ENCODE measurements at places on chromosomes 7 and 10.
A peak's percentile ranks its signal among the peaks of the same experiment; 100 is the strongest.

GRCh38 chr10:87850742-87851205 lies 12.6 kb downstream of the KLLN start:
- DNase-seq = peak; percentile 67

DNA sequence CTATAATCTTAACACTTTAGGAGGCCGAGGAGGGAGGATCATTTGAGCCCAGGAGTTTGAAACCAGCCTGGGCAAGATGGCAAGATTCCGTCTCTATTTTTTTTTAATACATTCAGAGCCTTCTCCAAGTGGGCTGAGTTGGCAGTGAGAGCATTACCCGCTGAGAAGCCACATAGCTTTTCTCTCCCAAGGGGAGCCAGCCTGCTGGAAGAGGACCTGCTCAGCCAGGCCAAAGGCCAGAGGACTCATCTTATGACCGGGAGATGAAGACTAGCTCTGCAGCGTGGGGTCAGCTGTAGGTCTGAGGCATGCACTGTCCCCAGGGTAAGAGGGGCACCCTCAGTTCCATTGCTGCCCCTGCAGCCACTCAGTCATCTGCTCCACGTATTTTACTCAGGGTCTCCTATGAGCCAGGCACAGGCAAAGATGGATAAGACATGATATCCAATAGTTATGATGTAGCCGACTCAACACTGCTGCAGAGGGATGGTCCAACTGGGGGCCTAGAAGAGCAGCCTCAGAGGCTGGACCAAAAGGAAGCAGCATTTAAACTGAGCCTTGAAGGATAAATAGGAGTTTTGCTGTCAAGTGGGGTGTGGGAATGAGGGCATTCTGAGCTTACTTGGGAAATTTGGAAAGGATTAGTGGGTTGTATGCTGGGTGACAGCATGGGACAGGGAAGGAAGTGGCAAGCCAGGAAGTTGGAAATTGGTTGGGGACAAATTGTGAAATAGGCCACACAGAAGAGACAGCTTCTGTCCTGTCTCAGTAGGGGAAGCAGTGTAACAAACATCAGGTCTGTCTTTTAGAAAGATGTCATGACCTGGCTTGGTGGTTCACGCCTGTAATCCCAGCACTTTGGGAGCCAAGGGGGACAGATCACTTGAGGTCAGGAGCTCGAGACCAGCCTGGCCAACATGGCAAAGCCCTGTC lies 1.6 kb upstream of the MARVELD1 start:
- DNase-seq = no peak

GRCh38 chr10:84185526-84186175 lies 8.7 kb upstream of the CDHR1 start:
- no peak for DNase-seq

GRCh38 chr7:133698127-133698526 lies 429.0 kb upstream of the LRGUK start:
- no peak for DNase-seq

- DNase-seq = peak; percentile 38
Observed at GRCh38 chr10:127550861-127551260, 1.8 kb downstream of the NPS start.

- DNase-seq = no peak
Observed at GRCh38 chr10:22942437-22942836, 14.6 kb downstream of the ARMC3 start.

GRCh38 chr7:6159524-6160031 lies 112.8 kb downstream of the CYTH3 start:
- no peak for DNase-seq

DNA sequence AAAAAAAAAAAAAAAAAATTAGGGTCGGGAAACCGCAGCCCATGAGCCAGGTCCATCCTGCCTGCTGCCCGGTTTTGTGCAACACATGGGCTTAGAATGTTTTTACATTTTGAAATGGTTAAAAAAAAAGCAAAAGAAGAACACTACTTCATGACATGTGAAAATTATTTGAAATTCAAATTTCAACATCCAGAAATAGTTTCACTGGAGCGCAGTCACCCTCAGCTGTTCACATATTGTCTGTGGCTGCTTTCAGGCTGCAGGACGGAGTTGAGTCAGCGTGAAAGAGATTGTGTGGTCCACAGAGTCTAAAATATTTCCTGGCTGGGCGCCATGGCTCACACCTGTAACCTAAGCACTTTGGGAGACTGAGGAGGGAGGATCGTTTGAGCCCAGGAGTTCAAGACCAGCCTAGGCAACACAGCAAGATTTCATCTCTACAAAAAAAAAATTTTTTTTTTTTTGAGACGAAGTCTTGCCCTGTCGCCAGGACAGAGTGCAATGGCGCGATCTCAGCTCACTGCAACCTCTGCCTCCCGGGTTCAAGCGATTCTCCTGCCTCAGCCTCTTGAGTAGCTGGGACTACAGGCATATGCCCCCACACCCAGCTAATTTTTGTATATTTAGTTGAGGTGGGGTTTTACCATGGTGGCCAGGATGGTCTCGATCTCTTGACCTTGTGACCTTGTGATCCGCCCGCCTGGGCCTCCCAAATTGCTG lies 63.9 kb upstream of the ECHDC3 start:
- DNase-seq = peak; percentile 59

DNA sequence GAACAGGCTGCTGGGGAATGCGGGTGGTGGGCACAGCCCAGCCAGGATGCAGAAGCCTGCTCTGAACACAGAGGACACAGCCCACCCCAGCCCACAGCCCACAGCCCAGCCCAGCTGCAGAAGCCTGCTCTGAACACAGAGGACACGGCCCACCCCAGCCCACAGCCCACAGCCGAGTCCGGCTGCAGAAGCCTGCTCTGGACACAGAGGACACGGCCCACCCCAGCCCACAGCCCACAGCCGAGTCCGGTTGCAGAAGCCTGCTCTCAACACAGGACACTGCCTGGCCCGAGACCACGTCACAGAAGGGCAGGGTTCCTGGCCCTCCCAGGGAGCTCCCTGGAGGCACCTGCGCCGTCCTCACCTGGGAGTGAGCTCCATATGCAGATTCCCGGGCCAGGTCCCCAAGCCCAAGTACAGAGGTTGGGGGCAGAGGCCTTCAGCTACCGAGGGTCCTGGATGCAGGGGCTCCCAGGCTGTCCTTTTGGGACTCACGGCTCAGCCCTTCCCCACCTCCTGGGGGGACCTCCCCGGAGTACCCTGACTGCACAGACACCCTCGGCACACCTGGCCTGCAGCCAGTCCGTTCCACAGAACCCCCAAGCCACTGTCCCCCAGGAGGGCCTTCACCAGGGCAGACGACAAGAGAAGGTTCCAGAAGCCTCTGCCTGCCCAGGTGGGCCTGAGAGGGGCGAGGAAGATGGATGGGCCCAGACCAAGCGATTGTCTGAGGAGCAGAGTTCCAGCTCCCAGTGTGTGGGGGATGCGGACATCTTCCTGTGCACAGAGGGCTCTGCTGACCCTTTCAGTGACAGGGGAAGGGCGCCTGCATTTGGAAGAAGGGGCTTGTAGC lies 23.7 kb upstream of the FOXL3 start:
- no peak for DNase-seq

DNA sequence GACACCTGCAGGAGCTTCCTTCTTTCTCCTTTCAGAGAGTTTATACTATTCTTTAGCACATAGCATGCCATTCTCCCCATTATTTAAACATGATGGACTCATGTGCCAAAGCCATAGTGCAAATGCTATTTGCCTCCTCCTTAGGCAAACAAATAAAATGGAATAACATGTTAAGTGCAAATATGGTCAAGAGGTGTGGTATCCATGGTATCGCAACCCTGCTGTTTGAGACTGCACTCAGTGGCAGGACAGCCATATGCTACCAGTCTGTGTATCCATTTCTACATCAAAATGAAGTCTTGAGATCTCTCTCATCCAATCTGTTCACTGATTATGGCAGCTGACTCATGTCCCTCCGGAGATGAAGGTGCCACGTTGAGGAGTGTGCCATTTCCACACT lies 22.8 kb downstream of the HEPACAM2 start:
- no peak for DNase-seq

DNA sequence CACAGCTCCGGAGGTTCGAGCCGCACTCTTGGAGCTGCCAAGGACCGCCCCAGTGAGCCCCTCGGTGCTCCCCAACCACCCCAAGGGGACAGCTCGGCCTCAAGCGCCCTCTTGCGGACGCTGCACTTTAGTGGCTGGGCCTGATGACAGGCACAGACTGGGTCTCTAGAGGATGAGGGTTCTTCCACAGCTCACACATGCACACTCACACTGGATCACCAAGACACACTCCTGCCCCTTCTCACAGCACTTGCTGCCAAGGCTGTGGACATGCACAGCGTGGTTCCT lies 2.1 kb downstream of the RET start:
- DNase-seq = peak; percentile 16

GRCh38 chr10:14569274-14570060 lies 205.2 kb downstream of the FAM107B start:
- no peak for DNase-seq

DNA sequence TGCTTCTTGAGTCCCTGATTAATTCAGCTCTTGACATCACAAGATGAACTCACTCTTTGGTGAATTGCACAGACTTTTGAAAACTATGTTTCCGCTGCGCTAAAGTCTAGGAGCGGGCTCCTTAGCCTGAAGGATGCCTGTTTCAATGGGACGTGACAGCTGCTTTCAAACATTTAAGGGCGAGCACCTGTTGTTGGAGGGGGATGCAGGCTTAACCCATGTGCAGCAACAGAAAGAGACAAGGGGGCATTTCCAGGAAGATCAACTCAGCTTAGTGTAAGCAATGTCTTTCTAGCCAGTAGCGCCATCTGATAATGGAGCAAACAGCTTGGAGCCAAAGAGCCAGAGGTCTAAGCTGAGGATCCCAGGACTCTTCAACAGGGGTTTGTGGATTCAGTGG lies 8.4 kb upstream of the PFKFB3 start:
- no peak for DNase-seq

DNA sequence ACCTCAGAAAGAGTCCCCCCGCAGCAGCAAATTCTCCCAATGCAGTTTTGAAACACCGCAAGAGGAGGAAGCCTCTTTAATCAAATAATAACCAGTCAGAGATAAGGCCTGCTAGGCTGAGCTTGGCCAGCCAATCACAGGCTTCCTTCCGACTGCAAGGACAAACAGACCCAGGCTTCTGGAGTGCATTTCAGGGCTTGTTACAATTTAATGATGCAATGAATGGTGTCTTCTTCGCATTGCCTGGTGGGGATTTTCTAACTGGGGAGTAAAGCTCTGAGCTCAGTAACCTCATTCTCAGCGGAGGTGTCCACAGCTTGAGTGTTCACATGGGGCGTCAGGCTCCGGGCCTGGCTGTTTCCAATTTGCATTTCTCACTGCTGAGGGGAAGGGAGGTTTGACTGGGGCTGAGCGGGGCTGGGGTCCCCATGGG lies 31.8 kb upstream of the GPAM start:
- no peak for DNase-seq

DNA sequence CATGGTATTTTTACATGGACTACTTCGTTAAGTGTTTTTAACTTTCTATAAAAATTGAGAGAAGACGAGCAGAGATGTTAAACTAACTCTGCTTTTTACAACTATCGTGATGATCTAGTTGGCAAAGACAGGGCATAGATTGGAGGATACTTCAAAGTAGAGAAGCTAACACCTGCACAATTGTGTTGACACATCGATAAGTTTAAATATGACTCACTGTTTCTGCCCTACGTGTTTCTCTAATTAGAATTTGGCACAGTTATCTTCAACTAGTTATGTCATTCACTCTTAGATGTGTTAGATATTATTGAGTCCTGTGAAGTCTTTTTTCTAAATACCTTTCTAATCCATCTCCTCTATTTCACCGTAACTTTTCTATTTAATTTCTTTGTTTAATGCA lies 68.5 kb upstream of the FERD3L start:
- DNase-seq = no peak

GRCh38 chr10:61329854-61330253 lies 123.3 kb downstream of the TMEM26 start:
- no peak for DNase-seq

DNA sequence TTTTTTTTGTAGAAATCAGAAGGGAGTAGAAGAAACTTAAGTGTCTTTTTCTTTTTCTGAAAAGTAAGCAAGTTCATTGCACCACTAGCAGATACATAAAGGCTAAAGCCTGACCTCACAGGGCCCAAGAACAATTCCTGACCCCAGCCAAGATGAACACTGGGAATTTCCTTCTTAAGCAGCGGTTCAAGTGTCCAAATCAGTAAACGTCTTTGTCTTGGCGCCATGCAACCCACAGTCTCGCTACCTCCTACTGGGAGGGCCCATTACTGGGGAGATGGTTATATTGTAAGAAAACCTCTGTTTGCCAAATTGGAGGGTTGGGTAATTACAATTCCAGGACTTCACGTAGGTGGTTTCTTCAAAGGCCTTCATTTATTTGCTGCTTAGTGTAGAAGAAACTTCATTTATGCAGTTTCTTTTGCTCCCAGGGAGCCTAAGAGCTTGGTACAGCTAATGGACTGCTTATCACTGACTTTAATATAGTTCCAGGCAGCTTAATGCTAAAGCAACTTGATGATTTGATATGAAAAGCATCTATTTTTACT lies 58.3 kb upstream of the ADRB1 start:
- DNase-seq = no peak

DNA sequence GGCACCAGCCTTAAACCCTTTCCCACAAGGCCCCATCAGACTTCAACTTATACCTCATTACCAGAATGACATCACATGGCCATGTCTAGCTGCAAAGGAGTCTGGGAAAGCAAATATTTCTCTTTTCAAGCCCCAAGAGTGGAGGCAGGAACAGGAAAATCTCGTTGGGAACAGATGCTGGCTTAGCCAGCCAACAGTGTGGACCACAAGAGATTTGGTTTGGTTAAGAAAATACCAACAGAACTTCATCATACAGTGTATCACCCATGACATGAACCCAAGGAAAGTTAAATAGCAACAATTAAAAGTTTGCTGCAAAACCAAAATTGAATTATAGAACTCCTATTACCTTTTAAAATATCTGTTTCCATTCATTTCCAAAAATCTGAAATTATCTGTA lies 2.2 kb upstream of the MET start:
- no peak for DNase-seq

GRCh38 chr10:19857876-19858275 lies 41.6 kb downstream of the PLXDC2 start:
- DNase-seq = no peak

DNA sequence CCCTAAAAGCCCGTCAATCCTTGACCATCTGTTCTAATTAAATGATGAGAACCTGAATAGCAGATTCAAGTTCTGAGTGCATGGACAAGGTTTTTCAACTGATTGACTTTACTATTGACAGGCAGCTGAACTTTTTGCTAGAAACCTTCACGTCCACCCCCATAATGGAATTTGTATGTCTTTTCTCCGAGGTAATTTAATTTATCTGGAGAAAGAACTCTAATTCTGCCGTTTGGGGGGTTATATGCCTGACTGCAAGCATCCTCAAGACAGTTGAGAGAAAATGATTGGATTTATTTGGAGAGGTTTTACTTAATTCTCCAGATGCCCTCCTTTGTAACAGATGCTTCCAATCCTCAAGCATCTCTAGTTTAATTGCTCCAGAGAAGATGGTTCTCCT lies 1053.4 kb upstream of the AUTS2 start:
- no peak for DNase-seq

DNA sequence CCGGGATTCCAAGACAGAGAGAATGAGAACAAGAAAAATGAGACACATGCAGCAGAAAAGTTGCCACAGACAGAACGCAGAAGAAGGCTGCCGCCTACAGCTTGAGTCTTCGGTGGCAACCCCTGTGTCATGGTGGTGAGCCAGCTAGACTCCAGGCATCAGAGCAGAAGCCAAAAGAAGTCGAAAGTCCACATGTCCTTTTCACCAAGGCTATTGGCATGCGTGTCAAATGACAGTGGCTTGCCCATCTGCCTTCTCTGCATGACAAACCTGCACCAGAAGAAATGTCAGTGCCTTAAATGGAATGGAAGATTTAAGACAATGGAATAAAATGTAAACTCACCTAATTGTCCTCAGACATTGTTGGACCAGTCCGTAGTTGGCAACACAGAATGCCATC lies 93.9 kb upstream of the NPSR1 start:
- no peak for DNase-seq

- DNase-seq = no peak
Observed at GRCh38 chr7:35261476-35262285, 7.8 kb upstream of the TBX20 start.

Measured in kidney tubule cell (primary cell).